ENCODE measurements at places on chromosomes 5 and 9.
A peak's percentile ranks its signal among the peaks of the same experiment; 100 is the strongest.

GRCh38 chr5:114006582-114006981 lies 355.3 kb upstream of the KCNN2 start:
- no peak for DNase-seq

DNA sequence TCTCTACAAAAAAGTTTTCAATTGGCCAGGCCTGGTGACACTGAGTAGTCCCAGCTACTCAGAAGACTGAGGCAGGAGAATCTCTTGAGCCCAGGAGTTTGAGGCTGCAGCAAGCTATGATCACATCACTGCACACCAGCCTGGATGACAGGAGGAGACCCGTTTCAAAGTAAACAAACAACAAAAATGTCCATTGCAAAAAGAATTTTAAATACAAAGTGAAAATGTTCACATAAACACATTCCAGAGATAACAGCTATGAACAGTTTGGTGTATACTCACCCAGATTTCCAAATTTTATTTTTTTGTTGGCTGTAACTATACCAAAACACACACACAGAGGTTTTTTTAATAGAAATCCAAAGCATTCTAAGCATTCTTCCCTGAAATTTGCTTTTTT lies 39.8 kb downstream of the ADRA1B start:
- no peak for DNase-seq

DNA sequence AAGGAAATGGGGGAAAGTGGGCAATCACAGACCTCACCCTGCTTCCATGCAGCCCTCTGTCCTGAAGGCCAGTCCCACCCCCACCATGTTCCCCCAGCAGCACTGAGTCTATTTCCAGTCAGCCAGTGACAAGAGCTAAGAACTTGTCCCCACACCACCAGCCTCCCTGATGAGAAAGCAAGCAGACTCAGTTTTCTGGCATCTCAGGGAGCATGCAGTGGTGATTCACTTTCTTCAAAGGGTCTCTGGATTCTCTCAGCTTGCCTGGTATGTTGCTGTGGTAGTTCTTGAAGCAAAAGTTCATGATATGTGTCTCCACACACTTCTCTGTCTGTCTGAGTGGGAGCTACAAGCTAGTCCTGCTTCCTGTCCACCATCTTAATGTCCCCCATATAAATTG lies 799.9 kb upstream of the TYRP1 start:
- no peak for DNase-seq

DNA sequence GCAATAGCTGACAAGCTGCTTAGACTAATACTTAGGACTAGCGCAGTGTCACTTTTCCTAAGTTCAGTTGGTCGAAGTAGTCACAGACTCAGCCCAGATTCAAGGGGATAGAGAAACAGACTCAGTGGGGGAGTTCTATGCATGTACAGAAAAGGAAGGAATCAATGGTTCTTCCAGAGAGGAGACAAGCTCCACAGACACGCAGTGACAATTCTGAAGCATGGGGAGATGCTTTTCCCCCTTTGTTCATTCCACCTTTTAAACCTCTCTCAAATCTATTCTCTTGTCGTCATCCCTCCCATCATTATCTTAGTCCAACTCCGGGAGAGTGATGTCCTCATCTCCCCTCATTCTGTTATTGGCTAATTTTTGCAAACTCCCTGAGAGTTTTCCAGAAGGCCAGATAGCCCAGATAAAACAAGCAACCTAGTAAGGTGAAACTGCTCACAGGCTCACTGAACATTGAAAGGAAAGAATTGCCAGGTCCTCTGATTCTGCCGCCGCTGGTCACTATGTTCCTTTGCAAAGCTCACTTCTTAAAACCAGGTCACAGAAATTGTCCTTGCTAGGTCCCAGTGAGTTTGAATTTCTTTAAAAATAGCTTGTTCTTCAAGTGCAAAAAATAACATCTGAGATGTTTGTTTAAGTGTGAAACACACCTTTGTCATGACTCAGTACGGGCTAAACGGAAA lies 13.4 kb upstream of the STRBP start:
- DNase-seq, result no peak

GRCh38 chr9:71441266-71441665 lies 319.8 kb upstream of the TRPM3 start:
- no peak for DNase-seq

DNA sequence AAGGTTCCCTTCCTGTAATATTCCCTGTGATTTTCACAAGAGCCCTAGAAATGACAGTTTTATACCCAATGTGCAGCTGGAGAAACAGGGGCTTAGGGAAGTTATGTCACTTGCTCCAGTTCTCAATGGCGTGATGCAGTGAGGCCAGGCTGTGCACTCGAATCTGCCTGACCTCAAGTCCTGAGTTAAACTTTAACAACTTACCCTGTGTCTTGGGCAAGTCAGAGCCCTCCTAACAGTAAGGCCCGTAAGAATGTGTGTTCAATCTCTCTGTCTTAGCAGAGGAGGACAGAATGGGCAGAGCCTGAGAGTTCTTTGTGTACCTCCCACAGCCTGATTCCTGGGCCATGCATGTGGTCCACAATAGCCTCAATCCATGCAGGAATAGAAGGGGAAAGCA lies 181.1 kb downstream of the TRIM32 start:
- DNase-seq, result no peak

DNA sequence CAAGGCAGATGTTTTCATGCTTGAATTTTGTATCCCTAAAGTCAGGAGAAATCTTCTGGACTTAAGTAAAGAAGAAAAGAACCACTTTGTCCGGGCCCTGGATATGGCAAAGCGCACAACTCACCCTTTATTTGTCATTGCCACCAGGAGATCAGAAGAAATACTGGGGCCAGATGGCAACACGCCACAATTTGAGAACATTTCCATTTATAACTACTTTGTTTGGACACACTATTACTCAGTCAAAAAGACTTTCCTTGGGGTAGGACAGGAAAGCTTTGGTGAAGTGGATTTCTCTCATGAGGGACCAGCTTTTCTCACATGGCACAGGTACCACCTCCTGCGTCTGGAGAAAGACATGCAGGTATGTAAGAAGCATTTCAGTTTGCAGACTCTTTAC lies 2.3 kb downstream of the TYRP1 start:
- DNase-seq, result no peak

- peak; percentile 27 for DNase-seq
Measured at GRCh38 chr5:110751902-110752762, 13.3 kb downstream of the SLC25A46 start.

- peak; percentile 83 for DNase-seq
Measured at GRCh38 chr9:96566498-96567202, 53.0 kb downstream of the CDC14B start.

GRCh38 chr9:80146466-80146865 lies 574.7 kb downstream of the TLE4 start:
- no peak for DNase-seq

DNA sequence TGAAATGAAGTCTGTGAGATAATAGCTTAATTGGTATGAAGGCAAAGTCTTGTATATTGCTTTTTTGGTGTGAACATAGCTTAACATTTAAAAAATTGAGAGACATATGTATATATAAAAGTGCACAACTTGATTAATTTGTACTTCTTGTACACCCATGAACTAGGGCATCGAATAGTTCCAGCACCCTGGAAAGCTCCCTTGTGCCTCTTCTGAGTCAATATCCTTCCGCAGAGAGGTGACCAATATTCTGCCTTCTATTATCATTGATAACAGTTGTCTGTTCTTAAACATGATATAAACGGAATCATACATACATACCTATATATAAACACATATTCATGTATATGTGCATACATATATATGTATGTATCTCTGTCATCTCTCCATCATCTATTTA lies 185.4 kb downstream of the PHF2 start:
- no peak for DNase-seq

DNA sequence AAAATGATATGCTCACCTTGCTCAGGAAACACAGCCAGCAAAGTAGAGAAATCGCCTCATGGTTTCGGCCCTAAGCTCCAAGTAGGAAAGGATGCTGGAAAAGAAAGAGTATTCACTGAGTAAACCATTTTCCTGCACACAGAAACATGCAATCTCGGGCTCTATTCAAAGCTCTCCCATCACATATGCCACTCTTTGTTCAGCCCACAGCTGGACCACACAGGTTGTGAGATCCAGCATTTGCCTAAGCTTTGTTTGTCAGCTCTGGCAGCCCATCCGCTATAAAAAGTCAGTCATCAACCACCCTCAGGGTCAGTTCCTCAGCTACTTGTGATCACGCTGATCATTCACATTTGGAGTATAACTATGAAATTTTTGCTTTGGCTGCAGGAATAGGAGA lies 96.5 kb upstream of the SMARCA2 start:
- DNase-seq, result no peak

GRCh38 chr5:151052836-151053235 lies 28.0 kb downstream of the TNIP1 start:
- DNase-seq, result no peak

- peak; percentile 87 for DNase-seq
Measured at GRCh38 chr9:109012876-109013678, at the start of gene CTNNAL1. CTNNAL1 (minus strand) TSS chr9:109013499; CDS start chr9:109013442, 57 bp downstream.

DNA sequence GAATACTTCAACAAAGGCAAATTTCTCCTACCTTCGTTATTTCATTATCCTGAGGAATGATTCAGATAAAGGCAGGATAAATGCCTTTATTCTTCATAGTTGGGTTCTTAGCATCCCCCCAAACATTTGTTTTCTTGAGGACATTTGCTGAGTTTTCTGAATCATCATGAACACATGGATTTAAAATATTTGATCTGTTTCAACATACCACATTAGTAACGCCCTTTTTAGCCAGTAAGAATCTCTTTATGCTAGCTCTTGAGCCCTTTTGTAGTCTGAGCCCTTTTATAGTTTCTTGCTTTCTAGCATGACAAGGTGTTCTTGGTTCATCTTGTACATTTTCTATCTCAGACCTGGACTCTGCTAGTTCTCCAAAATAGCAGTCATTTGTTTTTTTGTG lies 27.9 kb downstream of the SKIC3 start:
- DNase-seq, result no peak

GRCh38 chr9:111151537-111151936 lies 113.3 kb upstream of the LPAR1 start:
- no peak for DNase-seq

GRCh38 chr5:14676320-14676719 lies 11.8 kb downstream of the OTULIN start:
- peak; percentile 35 for DNase-seq

GRCh38 chr9:69573651-69574050 lies 98.5 kb downstream of the APBA1 start:
- no peak for DNase-seq

- DNase-seq, result no peak
Measured at GRCh38 chr9:34267660-34268059, 61.4 kb downstream of the KIF24 start.

DNA sequence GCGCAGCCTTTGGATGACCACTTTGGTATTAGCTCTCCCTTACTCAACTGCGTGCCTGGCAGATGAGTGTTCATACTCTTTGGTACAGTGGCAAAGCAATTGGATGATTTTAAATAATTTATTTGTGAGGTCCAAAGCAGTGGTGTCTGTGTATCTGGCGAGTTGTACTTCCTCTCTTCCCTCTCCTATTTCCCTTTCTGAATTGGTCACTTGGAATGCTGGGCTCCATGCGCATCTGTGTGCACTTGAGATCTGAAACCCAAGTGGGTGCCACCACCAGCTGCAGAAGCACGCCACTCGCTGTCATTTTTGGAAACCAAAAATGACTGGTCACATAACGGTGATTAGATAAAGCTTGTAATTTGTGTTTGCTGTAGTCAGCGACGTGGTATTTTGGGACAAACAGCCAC lies 386.0 kb upstream of the KLF4 start:
- DNase-seq, result no peak

DNA sequence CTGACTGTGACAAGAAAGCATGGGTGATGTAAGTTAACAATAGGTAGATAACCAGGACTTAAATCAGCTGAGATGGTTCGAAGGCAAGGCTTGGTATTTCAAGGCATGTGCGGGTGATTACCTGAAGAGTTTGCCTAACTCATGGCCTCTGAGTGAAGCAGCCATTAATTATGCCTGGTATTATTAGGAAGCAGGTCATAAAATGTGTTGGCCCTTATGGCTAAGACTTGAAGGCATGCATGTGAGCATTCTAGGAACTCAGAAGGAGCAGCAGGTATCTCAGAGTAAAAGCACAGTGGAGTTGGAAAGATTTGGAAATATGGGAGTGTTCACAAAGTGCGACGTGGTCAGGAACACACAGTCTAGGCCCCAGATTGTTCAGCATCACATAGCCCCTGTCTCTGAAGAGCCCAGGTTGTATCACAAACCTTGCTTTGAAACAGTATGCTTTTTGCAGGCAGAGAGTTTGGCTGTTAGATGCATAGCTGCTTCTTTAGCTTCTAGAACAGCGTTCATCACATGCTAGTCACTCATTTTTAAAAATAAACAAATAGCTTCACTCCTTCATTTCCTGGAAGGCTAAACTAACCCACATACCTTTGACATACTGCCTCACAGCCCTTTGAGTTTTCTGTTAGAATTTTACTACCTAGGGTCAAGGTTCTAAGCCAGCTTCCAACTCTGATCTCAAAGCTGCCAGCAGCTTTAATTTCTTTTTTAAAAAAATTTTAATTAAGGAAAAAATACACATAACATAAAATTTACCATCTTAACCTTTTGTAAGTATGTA lies 2.1 kb downstream of the HEXB start:
- no peak for DNase-seq

GRCh38 chr9:101504188-101504587 lies 29.5 kb upstream of the RNF20 start:
- DNase-seq, result no peak

DNA sequence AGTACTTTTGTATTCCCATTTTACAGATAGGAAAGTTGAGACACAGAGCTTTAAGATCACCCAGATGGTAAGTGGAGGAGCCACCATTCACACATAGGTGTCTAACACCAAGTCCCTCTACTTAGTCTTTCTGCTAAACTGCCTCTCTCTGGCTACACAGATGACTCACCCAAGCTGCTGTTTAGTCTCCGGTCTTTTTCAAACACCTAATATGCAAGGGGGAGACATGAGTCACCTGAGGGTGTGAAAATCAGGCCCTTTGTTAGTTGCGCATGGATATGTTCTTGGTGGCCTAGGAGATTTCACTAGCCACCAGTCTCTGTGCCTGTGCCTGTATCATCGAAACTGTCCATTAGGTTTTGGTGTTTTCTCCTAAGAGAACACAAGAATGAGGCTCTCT lies 117.8 kb downstream of the MAST4 start:
- DNase-seq, result no peak

- no peak for DNase-seq
Measured at GRCh38 chr5:147390654-147391225, 119.1 kb downstream of the DPYSL3 start.

DNA sequence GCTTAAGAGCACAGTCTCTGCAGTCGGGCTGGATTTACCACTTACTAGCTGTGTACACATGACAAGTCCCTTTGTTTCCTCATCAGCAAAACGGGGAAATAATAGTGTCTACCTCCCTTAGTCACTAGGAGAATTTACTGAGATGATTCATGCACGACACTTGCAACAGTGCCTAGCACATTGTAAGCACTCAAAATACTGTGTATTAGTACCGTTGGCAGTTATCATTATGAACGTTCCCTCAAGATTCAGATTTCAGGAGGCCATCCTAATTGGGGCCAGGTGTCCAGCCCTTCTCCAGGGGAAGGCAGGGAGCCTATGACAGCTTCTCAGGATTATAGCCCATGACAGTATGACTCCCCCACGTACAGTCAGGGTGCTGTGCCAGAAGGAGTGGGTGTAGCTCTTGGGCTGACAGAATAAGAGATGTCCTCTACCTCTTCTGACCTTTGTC lies 164.3 kb downstream of the DOCK2 start:
- no peak for DNase-seq

- no peak for DNase-seq
Measured at GRCh38 chr9:78221425-78221824, 14.4 kb upstream of the CEP78 start.
